Stimulated activated CD8-positive, alpha-beta memory T cell treated with anti-CD3 and anti-CD28 coated beads, Interleukin-12 subunit alpha, Interleukin-12 subunit beta, amount 100 ng/mL, for 4 hours (primary cell): ENCODE measurements at places on chromosomes 2 and 18.

- no peak for DNase-seq
Observed at GRCh38 chr18:53625997-53626599, 598.4 kb downstream of the MBD2 start.

DNA sequence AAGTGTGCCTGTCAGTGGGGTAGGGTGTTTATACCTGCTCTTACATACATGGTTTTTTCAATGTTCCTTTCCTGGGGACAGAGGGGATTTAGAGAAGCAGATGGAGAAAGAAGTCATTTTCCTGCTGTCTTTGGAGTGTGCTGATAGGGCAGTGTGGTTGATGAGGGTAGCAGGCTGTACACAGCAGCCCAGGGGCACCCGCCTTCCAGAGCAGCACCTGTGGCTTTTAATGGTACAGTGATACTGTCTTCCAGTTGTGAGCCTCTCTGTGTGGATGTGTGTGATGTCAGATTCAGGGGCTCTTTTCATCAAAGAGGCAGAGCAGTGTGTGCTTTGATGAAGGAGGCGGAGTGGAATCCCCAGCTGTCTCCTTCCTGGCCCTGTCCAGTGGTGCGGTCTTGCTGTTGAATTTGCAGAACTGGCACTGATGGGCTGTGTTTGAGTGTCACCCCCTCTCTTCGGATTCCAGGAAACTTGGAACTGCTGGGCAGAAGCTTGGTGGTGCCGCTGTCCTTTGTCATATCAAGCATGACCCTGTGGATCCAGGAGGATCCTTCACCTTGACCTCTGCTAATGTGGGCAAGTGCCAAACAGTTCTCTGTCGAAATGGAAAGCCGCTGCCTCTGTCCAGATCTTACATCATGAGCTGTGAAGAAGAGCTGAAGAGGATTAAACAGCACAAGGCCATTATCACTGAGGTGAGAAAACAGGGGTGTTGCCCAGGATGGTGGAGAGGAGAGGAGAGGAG lies 259.8 kb downstream of the PHLPP1 start:
- no peak for DNase-seq

GRCh38 chr2:25529034-25529433 lies 144.3 kb downstream of the DTNB start:
- DNase-seq, result no peak

DNA sequence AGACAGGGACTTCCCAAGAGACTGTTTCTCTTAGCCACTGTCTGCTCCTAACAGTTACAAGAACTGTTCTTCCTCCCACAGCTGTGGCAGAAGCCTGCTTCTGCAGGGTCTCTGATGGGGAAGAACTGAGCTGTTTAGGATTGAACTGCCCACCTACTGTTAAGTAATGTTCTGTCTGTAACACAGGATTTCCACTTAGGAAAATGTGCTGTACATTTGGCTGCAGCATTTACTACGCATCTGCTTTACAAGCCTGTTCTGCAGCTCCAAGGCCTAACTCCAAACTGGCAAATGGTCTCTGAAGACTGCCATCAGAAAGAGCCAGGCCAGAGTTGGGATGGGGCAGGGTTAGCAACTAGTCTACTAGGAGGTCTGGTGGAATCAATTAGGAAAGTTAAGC lies 87.8 kb upstream of the UPP2 start:
- no peak for DNase-seq

- DNase-seq, result no peak
Observed at GRCh38 chr2:119774026-119774425, 14.3 kb downstream of the PTPN4 start.

GRCh38 chr2:40513201-40513600 lies 61.3 kb upstream of the SLC8A1 start:
- DNase-seq, result no peak

DNA sequence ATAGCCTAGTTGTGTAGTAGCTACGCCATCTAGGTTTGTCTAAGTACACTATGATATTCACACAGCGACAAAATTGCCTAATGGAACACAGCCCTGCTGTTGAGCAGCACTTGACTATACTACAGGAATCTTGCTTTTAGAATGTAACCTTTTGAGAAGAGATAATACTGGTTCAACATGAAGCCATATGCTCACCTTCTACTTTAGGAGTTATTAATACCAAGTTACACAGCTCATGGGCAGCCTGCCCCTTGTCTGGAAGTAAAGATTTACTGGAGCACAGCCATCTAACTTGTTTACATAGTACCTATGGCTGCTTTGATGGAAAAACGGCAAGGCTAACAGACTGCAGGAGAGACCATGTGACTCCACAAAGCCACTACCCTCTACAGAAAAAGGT lies 174.8 kb downstream of the DYM start:
- DNase-seq, result no peak

- DNase-seq, result no peak
Observed at GRCh38 chr2:58767828-58768714, 526.9 kb upstream of the FANCL start.

DNA sequence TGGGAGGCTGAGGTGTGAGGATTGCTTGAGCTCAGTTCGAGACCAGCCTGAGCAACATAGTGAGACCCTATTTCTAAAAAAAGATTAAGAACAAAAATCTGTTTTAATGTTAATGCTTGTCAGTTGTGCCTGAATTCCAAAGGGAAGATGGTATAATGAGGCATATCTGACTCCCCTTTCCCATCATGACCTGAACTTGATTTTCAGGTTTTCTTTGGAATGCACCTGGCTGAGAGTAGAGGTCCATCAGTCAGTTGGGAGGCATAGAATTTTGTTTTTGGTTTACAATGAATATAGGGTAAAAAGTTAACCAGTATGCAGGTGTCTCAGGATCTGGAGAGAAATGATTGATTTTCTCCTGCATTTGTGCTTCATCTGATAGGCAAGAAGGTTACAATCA lies 20.4 kb downstream of the RPIA start:
- no peak for DNase-seq

- DNase-seq, result no peak
Observed at GRCh38 chr18:75124551-75124950, 84.4 kb downstream of the PTGR3 start.

DNA sequence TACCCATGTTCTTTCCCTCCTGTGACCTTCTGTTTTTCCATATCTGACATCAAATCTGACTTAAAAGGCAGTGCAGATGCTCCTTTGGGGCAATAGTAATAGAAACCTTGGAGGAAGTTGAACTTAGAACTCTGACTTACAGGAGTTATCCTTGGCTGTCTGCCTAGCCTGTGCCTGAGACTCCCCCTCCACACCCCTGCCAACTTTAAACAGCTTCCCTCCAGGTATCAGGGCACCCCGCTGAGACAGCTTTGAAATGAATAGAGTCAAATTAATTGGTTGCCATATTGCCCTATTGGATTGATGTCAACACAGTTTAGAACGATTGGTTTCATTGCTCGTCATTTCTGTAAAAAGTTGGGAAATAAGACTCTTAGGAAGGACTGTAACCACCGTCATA lies 322.0 kb downstream of the PRKCE start:
- DNase-seq, result no peak

- no peak for DNase-seq
Observed at GRCh38 chr2:205043285-205043684, 498.0 kb downstream of the PARD3B start.

DNA sequence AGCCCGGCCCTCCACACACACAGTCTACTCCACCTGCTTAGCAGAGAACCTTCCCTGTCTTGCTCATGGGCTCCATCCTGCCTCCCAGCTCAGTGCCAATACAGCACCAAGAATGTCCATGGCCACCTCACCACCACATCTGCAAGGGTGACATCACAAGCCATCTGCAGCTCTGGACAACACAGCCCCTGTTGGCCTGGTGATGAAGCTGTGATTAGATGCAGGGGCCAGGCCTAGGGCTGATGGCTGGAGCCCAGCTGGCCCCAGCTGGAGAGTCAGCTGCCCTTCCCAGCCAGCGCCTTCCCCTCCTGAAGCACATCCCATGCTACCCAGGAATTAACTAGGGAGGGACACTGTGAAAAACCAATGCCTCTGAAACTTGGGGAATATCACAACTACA lies 91.1 kb downstream of the TTC32 start:
- no peak for DNase-seq

- no peak for DNase-seq
Observed at GRCh38 chr2:29480426-29480825, 365.2 kb downstream of the CLIP4 start.

DNA sequence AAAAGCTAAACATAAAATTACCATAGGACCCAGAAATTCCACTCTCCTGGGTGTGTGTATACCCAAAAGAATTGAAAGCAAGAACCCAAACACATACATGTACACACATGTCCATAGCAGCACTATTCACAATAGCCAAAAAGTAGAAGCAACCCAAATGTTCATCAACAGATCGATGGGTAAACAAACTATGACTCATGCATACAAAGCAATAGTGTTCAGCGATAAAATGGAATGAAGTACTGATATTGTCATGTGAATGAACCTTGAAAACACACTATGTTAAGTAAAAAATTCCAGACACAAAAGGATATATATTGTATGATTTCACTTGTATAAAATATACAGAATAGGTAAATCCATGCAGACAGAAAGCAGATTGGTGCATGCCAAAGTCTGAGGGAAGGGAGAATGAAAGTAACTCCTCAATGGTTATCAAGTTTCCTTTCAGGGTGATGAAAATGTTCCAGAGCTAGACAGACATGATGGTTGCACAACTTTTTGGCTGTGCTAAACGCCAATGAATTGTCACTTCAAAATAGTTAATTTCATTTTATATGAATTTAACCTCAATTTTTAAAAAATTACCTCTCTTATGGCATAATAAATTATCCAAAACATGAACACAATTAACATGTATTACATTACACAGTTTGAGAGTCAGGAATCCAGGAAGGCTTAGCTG lies 35.5 kb downstream of the GKN2 start:
- no peak for DNase-seq

DNA sequence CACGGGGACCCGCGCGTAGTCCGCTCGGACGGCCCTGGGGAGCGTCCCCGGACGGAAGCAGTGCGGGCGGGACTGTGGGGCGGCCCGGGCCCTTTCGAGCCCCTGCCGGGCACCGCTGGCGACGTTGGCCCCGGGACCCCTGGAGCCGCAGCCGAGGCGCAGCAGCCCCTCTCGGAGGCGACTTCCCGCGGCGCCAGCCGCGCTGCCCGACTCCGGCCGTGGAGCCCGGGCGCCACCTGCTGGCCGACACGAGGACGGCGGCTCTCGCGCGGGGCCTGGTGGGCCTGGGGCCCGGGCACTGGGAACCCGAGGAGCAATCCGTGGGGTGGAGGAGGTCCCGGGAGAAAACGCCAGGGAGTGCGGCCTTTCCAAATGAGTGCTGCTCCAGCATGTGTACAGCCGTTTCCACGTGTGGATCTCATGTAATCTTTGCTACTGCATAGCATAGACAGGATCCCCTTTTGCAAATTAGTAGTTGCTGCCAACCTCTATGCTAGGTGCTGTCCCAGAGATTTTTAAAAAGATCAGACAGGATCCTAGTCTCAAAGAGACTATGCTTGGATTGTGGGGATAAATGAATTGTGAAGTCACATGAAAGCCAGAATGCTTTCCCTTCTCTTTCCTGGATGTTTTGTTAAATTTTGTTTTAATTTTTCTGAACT lies 4.0 kb downstream of the ID2 start:
- DNase-seq, result peak; percentile 70

GRCh38 chr2:70583091-70583490 lies 29.5 kb upstream of the TGFA start:
- DNase-seq, result no peak

DNA sequence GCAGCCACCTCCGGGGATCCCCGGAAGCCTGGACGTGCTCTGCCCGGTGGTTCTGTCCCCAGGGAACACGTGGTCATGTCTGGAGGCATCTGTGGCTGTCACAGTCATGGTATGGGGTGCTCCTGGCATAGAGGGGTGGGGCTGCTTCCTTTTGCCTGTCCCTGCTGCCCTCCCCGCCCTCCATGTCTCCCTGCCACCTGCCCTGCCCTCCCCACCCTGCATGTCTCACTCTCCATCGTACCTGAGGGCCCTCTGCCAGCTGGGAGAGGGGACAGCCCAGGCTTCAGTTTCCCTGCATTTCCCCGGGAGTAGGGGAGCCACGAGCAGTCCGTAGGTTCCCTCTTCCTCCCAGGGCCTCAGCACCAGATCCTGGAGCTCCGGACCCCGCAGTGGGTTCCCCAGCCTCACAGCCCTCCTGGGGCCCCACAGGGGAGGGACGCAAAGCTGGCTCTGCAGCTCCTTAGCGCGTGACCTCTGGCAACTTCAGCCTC lies 90.0 kb upstream of the CTDP1 start:
- no peak for DNase-seq

- DNase-seq, result no peak
Observed at GRCh38 chr2:85790499-85791188, 36.9 kb downstream of the ATOH8 start.

DNA sequence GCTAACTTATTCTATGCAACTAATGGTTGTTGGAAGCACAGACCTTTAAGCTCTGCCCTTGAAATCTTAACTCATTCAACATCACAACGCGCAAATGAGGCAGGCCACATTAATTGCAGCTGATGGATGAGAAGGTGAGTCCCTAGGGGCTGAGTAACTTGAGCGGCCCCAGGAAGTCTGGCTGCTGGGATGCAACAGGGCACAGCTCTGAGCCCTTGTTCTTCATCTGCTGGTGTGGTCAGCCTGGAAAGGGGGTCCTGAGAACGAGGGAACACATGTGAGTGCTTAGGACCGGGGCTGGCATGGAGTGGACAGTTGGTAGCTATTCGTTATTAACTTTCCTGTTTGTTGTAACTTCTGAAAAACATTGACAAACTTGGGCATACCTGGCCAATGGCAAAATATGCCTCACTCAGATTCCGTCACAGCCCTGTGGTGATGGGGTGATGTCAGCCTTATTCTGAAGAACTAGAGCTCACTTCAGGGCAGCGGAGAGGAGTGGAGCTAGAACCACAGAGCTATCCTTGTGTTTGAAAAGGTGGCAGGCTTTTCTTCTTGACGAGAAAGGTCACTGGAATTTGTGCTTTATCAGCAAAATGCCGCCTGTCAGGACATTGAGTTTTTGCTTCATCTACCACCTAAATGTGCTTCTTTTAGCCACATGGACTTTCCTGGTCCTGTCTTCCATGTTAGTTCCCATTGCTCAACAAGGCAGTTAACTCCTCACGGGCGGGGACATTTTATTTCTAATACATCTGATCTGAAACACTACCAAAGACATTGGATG lies 145.9 kb upstream of the FHL2 start:
- DNase-seq, result no peak

- DNase-seq, result no peak
Observed at GRCh38 chr18:77054288-77054605, 78.3 kb downstream of the MBP start.

GRCh38 chr18:59674903-59675270 lies 22.3 kb downstream of the CCBE1 start:
- DNase-seq, result no peak

- no peak for DNase-seq
Observed at GRCh38 chr2:162308747-162309503, 9.6 kb downstream of the IFIH1 start.

GRCh38 chr2:40450796-40451430 lies 977 bp downstream of the SLC8A1 start:
- no peak for DNase-seq

GRCh38 chr2:37997629-37998028 lies 72.5 kb downstream of the RMDN2 start:
- DNase-seq, result no peak

DNA sequence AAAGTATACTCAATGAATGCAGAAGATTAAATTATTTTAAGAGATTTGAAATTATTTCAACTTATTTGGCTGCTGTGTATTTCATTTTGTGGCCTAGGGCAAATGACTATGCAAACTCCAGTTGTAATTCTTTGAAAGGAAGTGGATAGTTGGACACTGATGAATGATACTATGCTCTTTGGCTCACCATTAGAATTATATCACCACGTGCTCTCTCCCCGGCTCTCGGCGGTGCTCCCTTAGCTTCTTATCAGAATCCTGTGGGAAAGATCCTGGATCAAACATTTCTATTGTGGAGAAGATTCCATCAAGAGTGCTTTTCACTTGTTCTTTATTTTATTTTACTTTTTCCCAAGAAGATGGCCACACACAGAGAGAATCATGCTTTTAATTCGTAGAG lies 55.2 kb downstream of the ADCYAP1 start:
- DNase-seq, result no peak
